Ovary (tissue), 10 donors: ENCODE measurements at places on chromosomes 5 and 9. TPM values are rescaled to one million over a fixed set of nuclear protein-coding genes. Genes with fewer than 3 reads are reported as not detected.

IL9 gene
- polyA plus RNA-seq = not detected

MCTP1 gene
- 2.7 TPM for polyA plus RNA-seq

SLC6A3 gene
- 0.56 TPM for polyA plus RNA-seq

IER5L gene
- polyA plus RNA-seq = 2.5 TPM

SLCO6A1 gene
- not detected for polyA plus RNA-seq

IL33 gene
- polyA plus RNA-seq = 9.1 TPM

TRIM23 gene
- polyA plus RNA-seq = 8.3 TPM

F2RL2 gene
- 0.06 TPM for polyA plus RNA-seq

LCN15 gene
- not detected for polyA plus RNA-seq

AK8 gene
- polyA plus RNA-seq = 0.64 TPM

SLF1 gene
- polyA plus RNA-seq = 2.4 TPM

PTPN3 gene
- polyA plus RNA-seq = 1.9 TPM

SHC3 gene
- 0.05 TPM for polyA plus RNA-seq

IRX2 gene
- not detected for polyA plus RNA-seq

NDST1 gene
- polyA plus RNA-seq = 44.1 TPM

ACOT12 gene
- not detected for polyA plus RNA-seq

BSPRY gene
- 0.11 TPM for polyA plus RNA-seq

RNF180 gene
- polyA plus RNA-seq = 5.2 TPM

IL5 gene
- not detected for polyA plus RNA-seq

PCDHGB7 gene
- 8.0 TPM for polyA plus RNA-seq
